ENCODE measurements at places on chromosomes 2 and 18.

- no peak for DNase-seq
Measured at GRCh38 chr2:241901018-241901380, 31.5 kb downstream of the RTP5 start.

GRCh38 chr2:71071681-71072398, 3.4 kb downstream of the NAGK start:
- DNase-seq, result no peak

DNA sequence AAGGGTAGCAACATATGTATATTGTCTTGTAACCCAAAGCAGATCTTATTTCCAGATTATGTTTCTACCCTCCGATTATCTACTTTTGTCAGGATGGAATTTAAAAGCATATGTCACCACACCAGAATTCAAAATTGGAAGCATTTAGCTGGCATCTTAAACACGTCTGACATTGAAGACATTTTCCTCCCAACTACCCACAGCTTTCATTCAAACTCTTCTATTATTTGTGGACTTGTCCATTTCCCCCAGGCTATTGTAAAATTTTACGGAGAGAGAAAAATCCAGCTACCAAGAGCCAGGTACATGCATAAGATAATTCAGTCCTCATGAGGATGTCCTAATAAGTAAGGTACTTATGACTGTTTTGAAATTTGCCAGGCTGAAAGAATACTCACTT, 659.3 kb downstream of the LRRTM4 start:
- DNase-seq, result no peak

GRCh38 chr2:28628987-28629386, 122.6 kb upstream of the PPP1CB start:
- no peak for DNase-seq

GRCh38 chr2:237012577-237013267, 73.0 kb upstream of the COPS8 start:
- DNase-seq, result no peak

DNA sequence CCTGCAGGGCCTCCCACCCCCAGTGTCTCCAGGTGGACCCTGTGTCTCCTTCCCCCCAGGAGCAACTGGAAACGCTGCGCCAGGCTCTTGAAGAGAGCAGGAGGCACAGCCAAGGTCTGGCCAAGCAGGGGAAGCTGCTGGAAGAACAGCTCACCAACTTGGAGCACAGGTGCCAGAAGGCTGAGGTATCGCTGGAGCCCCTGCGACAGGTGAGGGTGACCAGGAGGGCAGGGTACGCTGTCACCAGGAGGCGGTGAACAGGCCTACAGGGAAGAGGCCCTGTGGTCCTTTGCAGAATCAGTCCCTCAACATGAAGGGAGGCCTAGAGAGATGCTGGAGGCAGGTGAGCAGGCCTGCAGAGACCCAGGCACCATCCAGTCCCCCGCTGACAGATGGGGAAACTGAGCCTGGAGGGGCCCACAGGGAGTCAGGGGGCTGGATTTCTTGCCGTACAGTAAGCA, 15.6 kb upstream of the SNED1 start:
- no peak for DNase-seq

DNA sequence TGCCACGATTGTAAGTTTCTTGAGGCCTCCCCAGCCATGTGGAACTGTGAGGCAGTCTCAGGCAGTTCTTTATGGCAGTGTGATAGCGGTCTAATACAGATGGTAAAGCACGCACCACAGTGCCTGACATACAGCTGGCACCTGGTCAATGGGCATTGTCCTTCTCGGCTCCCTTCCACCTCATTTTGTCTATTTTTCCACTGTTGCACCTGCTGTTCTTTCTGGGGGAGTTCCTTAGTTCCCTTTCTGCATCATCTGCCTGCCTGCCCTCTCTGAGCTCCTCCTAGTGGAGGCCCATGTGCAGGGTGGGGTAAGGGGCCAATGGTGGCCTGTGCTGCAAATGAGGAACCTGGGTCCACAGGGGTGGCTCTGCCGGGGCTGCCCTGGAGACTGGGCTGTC, 157.6 kb downstream of the LPIN1 start:
- no peak for DNase-seq

DNA sequence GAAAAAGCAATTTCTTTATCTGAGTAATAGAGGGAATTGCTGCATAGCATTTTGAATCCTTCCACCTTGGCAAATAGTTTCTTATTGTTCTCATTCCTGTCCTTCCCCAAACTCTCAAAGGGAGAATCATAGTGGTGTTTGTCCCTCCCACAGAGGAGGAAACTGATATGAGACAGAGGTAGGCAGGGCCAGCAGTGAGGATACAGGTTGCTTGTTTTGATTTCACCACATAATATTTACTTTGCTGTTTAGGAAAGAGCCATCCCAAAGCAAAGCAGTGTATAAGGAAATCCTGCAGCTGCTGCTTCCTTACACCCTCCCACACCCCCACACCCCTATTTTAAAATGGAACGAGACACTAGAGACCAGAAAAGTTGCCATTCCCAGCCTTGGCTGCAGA, 195.3 kb downstream of the SETBP1 start:
- DNase-seq, result no peak

- no peak for DNase-seq
Measured at GRCh38 chr2:66559672-66560071, 124.7 kb downstream of the MEIS1 start.

- no peak for DNase-seq
Measured at GRCh38 chr18:6934859-6935258, 182.7 kb downstream of the LAMA1 start.
